ENCODE measurements at places on chromosomes 3 and 15. TPM values are rescaled to one million over a fixed set of nuclear protein-coding genes. Genes with fewer than 3 reads are reported as not detected.

DNA sequence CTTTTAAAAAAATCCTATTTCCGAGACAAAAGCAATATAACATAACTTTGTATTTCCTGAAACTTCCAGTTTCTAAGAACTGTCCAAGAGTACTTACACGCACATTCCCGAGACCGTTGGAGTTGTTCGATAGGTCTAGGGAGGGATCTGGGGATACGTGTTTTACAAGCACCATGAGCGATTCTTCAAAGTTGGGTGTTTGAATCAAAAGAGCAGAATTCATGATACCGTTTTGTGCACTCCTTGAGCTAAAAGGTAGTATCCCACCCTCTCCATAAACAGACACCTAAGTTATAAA lies 700 bp upstream of the EDEM1 start:
- DNase-seq = no peak

The ARRDC4 gene
- 32.6 TPM for total RNA-seq

- DNase-seq = no peak
These were observed 290.6 kb downstream of the SATB1 start for GRCh38 chr3:18134386-18135059.

The ZBBX gene
- total RNA-seq = not detected

DNA sequence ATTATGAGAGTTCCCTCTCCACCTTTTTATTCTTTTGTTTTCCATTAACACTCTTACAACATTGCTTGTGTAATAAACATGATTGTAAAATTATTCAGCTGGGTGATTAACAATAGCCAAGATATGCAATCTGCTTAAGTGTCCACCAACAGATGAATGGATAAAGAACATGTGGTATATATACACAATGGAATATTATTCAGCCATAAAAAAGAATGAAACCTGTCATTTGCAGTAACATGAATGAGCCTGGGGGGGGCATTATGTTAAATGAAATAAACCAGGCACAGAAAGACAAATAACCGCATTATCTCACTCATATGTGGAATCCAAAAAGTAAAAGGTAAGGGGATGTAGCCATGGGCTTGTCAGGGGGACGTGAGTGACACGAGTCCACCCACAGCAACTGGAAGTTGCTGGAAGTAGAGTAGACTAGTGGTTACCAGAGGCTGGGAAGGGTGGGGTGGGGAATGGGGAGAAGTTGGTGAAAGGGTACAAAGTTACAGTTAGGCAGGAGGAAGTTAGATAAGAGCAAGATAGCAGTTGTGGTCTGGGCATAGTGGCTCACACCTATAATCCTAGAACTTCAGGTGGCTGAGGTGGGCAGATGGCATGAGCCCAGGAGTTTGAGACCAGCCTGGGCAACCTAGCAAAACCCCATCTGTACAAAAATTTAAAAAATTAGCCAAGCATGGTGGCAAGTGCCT lies 28.7 kb upstream of the CD47 start:
- DNase-seq = no peak

DNA sequence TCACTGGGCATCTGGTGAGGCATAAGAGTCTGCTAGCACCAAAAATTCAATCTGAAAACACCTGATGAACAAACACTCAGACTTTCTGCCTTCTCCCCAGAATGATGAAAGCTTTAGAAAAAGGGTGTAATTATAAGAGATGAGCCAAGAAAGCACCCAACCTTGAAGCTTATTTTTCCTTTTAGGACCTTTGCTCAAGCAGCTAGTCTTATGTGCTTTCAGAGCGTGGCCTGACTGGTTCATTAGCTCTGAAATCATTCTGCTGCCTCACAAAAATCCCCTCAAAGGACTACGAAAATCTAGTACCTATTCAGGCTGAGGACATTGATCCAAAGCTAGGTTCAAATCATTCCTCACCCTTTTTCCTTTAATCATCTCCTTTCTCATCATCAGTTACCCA lies 662.3 kb downstream of the MAGI1 start:
- no peak for DNase-seq

GRCh38 chr15:34366271-34367065 lies 528 bp downstream of the LPCAT4 start:
- DNase-seq = peak; percentile 72

The SFMBT1 gene
- total RNA-seq = 25.0 TPM

The ATP11B gene
- 21.9 TPM for total RNA-seq

DNA sequence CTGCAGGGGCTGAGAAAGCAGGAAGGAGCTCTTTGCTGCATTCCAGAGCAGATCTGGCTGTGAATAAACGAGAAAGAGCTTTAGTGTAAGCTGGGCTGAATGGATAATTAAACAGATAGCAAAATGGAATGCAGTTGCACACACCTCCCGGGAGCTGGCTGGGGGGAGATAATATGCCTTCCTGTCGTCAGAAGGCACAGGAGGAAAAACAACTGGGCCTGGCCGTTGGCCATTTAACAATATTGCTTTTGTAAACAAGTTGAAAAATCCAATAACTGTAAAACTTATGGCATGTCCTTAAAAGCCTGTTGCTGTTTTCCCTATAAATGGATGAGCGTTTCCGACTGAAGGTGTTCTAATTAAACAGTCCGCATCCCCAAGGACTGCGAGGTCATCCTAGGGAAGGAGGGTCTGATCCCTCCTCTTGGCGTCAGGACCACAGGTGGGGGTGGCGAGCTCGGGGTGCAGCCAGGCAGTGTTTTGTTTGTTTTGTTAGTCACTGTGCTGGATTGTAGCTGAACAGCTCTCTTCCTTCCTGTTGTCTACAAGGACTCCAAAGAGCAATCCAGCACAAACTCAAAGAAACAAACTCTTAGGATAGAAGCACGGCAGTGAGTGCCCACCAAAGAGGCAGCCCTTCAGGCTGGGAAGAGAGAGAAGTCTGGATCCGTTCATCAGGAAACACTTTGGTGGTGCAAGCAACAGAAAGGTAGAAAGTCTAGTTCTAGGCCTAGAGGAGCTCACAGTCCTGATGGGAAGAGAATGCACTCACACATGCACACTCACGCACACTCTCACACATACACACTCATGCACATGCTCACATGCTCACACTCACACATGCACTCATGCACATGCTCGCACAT lies 133.4 kb upstream of the SMAD3 start:
- DNase-seq = no peak

GRCh38 chr15:72521682-72522081 lies 47.6 kb downstream of the ARIH1 start:
- DNase-seq = no peak

- no peak for DNase-seq
These were observed 8.1 kb upstream of the DLG1 start for GRCh38 chr3:197306374-197307086.

GRCh38 chr3:89560568-89560967 lies 453.1 kb downstream of the EPHA3 start:
- DNase-seq = no peak

The CASR gene
- total RNA-seq = 0.02 TPM

- no peak for DNase-seq
These were observed 45.1 kb upstream of the TPM1 start for GRCh38 chr15:62997441-62997840.

DNA sequence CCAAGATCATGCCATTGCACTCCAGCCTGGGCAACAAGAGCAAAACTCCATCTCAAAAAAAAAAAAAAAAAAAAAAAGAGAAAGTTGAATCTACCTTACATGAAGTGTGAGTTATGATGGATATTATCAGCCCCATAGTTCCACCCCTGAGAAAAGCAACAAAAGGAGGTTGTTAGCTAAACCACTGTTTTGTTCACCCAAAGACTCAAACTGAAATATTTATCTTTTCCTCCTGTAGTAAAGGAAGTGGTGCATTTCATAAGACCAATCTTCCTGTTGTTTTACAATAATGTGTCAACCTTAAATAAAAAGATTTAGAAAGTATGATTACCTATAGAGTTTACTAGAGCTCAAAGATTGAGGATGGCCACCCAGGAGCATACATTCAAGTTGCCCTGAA lies 18.7 kb upstream of the TRMT10C start:
- DNase-seq = no peak

- DNase-seq = no peak
These were observed 280.6 kb downstream of the LPP start for GRCh38 chr3:188434594-188434993.

DNA sequence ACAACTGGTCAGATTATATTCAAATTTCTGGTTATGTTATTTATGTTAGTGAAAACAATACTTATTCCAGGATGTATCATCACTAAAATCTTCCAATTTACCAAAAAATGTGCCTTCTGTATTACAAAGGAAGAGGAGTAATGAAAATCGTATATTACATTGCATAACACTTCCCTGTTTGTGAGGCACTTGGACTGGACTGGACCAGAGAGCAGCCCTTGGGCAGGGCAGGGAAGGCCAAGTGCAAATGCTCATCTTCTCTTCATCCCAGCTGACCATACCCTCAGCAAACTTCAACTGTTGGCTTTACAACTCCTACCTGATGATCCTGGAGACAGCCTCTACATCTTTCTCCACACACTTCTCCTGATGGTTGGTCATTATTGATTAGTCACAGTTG lies 285.7 kb upstream of the MME start:
- DNase-seq = no peak

The GRAMD1C gene
- 0.81 TPM for total RNA-seq

- DNase-seq = no peak
These were observed 368.1 kb upstream of the SEMA6D start for GRCh38 chr15:47349179-47349578.

All from psoas muscle (tissue), 8 donors.